ENCODE measurements at places on chromosomes 1 and 21.

DNA sequence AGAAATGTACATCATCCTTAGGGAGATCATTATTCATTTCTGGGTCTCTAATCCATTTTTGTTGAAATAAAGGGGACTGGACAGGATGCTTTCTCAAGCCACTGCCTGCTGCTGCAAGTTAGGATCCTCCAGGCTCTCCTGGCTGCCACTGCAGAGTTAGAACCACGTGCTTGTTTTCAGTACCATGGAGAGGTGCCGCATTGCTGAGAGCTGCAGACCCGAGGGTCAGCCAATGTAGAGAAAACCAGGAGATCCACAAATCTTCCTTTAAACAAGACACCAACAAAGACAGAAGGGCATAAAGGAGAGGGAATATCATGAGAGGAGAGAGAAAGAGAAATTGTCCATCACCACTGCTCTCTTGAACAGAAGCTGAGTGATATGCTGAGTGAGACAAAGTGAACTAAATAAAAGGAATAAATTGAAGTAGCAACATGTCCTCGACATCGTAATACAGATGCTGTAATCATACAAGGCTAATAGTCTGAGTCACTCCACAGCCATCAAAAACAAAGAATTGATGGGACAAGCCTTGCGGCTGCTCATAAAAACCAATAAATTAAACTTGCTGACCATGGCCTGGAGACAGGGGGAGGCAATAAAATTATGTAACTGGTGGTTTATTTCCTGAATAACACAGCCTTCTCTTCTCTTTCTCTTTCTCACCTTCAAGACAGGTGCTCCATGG lies 255.7 kb downstream of the OMA1 start:
- no peak for DNase-seq

GRCh38 chr1:81458186-81458585 lies 342.5 kb upstream of the ADGRL2 start:
- DNase-seq: no peak

DNA sequence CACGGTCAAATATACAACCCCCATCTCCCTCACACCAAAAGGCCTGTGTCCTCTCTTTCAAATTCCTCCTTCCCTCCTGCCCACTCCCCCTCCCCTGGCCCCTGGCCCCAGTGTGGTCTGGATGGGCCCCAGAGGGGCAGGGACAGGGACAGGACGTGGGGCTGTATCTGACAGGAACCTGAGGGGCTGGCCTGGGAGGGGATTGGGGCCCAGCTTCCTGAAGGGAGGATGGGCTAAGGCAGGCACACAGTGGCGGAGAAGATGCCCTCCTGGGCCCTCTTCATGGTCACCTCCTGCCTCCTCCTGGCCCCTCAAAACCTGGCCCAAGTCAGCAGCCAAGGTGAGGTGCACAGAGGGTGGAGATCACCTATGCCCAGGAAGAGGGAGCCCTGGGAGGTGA lies at the start of gene MPL:
MPL (plus strand) TSS at position 231 of the 400 bp plus-strand sequence; CDS start at position 262, 31 bp downstream.
- no peak for DNase-seq

GRCh38 chr1:21956720-21957552 lies 19.8 kb upstream of the HSPG2 start:
- peak; percentile 14 for DNase-seq

DNA sequence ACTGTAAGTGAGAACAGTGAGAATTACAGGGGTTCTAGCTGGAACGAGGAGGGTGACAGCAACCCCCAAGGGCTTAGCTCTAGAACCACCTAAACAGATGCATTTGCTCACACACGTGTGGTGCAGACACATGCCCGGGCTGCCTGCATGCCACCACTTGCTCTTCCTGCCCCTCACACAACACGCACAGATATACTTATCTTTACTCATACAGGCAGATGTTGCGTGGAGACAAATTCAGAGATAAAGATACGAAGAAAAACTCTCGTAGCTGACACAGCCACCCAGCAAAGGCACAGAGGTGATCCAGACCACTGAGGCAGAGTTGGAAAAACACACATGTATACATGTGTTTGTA lies 13.5 kb downstream of the VANGL1 start:
- DNase-seq: no peak

- no peak for DNase-seq
These were observed 38.6 kb upstream of the WLS start for GRCh38 chr1:68270951-68271350.

GRCh38 chr1:109773203-109773899 lies 9.6 kb upstream of the EPS8L3 start:
- no peak for DNase-seq

DNA sequence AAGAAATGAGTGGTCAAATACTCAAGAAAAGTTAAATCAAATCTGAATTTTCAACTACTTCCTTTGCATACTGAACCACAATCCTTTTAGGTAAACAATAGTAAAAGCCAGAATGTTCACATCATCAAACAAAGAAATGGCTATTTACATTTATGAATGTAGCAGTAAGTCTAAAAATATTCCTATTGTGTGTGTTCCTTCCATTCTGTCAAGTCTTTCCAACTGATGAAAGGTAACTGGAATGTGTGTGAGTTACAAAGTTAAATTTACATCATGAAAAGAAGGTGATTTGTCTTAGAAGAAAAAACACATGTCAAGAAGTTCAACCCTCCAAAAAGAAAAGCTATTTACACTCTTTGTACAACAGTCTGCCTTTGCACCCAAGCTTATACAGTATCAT lies 203.1 kb downstream of the SIPA1L2 start:
- no peak for DNase-seq

- no peak for DNase-seq
These were observed 26.0 kb upstream of the NADK start for GRCh38 chr1:1804301-1804700.

DNA sequence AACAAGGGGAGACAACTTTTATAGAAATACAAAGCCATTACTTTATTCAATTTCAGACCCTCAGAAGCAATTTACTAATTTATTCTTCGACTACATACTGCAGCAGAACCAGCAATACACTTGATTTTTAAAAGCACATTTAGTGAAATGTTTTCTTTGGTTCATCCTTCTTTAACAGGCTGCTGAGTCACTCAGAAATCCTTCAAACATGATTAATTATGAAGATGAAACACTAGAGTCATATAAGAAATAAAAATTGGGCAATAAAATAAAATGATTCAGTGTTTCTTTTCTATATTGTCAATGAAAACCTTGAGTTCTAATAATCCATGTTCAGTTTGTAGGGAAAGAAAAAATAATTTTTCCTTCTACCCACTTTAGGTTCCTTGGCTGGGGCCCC lies 47.0 kb downstream of the CHML start:
- DNase-seq: no peak

- DNase-seq: no peak
These were observed 76.8 kb upstream of the TRABD2B start for GRCh38 chr1:48073798-48074530.

DNA sequence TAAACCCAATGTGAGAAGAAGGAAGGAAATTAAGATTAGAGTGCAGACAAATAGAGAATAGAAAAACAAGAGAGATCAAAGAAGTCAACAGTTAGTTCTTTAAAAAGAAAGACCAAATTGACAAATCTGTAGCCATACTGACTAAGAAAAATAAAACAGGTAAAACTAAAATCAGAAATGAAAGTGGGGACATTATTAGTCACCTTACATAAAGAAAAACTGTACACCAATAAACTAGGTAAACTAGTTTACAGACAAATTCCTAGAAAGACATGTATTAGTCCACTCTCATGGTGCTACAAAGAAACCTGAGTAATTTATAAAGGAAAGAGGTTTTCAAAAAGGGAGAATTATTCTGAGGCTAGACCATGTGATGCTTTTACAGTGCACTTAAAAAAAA lies 22.3 kb downstream of the BLZF1 start:
- DNase-seq: no peak

DNA sequence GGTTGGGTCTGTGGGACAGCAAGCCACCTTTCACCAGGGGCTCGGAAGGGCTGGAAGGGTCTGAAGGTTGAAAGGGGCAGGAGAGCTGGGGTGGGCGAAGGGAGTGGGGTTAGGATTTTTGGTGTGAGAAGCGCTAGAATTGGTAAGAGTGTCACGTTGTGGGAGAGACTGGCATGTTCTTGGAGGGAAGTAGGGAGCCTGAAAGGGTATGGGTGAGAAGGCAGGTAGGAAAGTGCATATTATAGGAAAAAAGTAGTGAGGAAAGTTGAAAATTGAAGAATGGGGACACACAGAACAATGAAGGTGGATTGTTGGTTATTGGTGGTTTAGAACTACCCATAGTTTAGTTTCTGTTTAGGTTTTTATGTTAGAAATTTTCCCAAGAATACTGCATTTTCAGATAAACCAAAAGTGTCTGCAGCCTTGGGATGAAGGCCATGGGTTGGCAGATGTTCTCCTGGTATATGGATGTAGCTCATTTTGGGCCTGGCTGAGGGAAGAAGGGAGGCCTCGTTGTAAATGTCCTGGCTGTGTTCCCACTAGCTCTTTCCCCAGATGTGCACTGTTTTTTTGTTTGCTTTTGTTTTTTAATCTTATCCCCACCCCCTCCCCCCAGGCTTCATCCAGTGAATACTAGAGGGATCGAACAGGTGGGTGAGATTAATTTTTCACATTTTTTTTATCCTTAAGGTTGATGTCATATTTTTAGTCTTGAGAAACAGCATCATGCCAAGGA lies 1.2 kb downstream of the LRRC42 start:
- DNase-seq: no peak

DNA sequence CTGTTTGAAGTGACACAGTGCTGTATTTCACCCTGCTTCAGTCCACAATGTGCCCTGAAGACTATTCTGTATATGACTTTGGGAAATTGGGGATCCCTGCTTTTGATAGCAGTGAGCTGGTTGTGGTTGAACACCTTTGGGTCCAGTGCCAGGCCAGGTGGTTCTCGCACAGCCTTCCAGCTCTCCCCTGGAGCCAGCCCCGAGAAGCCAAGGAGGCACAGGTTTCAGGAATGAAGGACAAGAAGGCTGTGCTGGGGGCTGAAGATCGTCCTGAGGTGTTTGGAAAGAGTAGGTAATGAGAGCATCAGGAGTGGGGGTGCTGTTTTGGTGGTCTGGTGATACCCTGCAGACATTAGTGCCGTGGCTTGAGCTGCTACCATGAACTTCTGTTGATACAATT lies 131.4 kb upstream of the COL6A1 start:
- DNase-seq: no peak

All from stimulated activated CD8-positive, alpha-beta memory T cell treated with anti-CD3 and anti-CD28 coated beads, Interleukin-7, amount 100 ng/mL, for 48 hours (primary cell).